Activated CD4-positive, alpha-beta T cell treated with anti-CD3 and anti-CD28 coated beads for 24 hours (primary cell): ENCODE measurements at places on chromosomes 2 and 18.

DNA sequence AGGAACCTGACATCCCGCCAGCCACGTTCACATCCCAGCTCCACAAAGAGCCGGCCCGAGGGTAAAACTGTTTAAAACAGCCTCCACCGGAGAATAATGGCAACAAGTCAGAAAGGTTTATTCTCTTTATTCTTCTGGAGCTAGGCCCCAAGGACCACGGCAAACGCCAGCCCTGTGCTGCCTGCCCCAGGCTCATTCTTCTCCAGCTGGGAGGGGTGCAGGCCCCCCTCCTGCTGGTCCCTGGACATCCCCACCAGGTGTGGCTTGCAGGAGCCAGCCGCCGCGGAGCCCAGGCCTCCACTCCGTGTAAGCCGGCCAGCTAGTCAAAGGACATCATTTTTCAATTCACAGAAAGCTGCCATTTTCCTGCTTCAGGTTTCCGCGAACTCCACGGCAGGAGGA is 65.8 kb upstream of the SALL3 start:
- DNase-seq, result no peak

GRCh38 chr18:902229-902628 is 2.4 kb upstream of the ADCYAP1 start:
- no peak for DNase-seq

DNA sequence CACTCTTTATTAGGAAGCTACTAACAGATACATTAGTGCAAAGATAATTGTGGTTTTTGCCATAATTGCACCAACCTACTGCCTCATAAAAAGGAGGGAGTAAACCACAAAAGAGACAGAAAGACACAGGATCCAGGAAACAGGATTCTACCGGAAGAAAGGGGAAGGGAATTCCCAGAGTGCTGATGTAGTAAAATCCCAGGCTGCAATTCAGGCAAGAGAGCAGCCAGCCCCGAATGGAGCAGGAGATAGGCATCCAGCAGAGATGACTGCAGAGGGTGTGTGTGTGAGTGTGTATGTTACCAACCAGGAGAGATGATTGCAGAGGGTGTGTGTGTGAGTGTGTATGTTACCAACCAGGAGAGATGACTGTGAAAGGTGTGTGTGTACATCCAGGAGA is 84.4 kb downstream of the KCNS3 start:
- DNase-seq, result no peak

DNA sequence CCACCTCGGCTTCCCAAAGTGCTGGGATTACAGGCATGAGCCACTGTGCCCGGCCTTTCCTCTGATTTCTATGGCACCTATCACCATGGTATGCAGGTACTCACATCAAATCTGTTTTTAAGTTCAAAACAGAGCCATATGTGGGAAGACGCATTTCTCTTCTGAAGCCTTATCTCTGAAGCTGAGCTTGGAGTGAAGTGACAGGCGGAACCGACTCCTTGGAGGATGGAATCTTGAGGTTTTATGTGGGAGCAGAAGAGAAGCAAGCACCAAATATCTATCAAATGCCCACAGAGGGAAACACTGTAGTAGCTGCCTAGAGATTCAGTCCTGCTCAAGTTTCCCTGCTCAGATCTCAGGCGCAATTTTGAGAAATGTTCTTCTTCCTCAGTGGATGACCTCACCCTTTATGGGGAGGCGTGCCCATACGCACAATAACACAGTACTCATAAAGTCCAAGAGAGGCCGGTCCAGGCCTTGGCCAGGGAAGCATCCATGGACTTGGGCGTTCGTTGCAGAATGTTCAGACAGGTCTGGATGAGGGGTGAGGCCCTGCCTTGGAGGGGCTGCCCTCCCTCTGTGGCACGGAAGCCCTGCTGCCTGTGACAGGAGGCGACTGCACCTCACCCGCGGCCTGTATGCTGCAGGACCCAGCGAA is 67.9 kb downstream of the HNRNPLL start:
- no peak for DNase-seq

- no peak for DNase-seq
These were observed 85.4 kb downstream of the HNRNPLL start for GRCh38 chr2:38517284-38517683.

DNA sequence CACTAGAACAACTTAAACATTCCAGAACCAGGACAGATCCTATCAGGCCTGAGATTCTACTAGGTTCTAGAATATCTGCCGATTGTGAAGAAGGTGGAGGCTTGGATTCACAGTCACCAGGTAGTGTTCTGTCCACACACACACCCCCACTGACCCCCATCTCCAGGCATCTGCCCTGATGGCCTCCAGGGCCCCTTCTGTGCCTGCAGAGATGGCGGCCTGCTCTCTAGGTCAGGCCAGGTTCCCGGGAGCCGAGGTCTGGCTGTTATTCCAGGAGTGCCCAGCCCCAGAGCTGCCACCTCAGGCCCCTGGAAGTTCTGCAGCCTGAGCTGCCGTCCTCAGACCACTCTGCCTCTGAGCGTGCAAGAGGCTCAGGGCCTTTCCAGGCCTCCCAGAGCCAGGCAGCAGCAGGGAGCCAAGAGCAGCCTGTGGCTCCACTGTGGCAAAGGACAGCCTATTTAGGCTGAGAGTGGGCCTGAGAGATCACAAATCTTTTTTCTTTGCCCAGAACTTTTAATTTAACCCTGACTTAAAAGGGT is 96.2 kb upstream of the ASAP2 start:
- DNase-seq, result no peak

- DNase-seq, result no peak
These were observed 90.9 kb upstream of the SETBP1 start for GRCh38 chr18:44589693-44590355.
